GM12891 (cell line): ENCODE measurements at places on chromosomes 2 and 18.
A peak's percentile ranks its signal among the peaks of the same experiment; 100 is the strongest.

GRCh38 chr2:203690117-203690431, 16.4 kb upstream of the CD28 start:
- no peak for DNase-seq

DNA sequence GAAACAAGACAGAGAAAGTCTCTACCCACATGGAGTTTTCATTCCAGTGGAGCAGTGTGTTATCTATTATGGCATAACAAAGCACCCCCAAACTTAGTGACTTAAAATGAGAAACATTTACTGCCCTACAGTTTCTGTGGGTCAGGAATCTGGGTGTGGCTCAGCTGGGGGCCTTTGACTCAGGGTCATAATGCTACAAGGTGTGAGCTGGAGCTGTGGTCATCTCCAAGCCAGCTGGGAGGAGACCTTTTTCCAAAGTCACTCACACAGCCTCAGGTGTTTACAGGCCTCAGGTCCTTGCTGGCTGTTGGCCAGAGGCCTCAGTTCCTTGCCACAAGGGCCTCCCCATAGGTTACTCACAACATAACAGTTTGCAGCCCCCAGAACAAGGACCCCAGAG, 169.2 kb downstream of the ETAA1 start:
- no peak for DNase-seq

DNA sequence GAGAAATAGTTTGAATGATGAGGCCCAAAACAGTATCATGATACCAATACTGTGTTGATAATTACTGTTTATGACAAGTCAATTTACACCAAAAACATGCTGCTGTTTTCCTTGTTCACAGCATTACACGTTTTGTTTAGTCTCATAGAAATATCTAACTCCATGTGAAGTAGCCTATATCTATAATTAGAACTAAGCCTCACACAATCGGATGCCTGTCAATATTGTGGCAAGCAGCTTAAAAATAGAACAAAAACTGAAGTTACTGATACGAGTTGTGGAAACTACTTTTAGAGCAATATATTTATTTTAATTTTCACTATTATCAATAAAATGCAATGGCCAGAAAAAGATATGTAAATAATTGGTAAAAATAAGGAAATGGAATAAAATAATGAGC, 470.8 kb downstream of the ZEB2 start:
- no peak for DNase-seq

DNA sequence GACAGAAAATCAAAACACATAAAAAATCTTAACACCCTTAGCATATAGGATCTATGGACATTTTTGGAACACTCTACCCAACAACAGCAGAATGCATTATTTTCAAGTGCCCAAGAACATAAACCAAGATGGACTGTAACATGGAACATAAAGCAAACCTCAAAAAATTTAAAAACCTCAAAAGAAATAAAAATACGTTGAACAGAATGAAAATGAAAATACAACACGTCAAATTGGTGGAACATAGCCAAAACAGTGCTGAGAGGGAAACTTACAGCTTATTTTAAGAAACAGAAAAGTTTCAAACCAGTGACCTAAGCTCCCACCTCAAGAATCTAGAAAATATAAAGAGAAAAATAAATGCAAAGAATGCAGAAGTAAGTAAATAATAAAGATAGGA, 58.3 kb upstream of the BCL2L11 start:
- no peak for DNase-seq

DNA sequence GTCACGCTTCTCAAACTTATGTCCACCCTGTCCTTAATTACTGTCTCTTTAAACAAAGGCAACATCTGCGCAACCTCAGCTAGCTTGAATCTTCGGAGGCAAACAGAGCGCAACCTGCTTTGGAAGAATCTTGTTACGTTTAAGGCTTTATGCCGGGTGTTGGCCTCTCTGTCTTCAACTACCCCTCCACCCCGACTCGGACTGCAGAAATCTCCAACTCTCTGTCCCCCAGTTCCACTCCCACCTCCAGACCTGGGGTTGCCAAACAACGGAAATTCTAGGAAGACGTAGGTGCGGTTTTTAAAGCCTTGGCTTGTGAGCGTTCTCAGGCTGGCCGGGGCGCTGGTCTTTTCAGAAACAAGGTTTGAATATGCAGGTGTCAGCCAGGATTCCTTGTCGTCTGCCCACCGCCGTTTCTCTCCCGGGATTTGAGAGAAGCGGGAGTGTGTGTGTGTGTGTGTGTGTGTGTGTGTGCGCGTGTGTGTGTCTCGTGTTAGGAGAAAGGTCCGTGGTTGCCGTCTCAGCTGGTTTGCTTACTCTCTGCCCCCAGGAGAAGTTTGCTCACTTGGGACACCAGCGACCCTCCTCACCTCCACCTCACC, 1.1 kb upstream of the ONECUT2 start:
- DNase-seq = no peak

GRCh38 chr2:96949701-96950350, 36.6 kb downstream of the FAM178B start:
- DNase-seq = no peak

DNA sequence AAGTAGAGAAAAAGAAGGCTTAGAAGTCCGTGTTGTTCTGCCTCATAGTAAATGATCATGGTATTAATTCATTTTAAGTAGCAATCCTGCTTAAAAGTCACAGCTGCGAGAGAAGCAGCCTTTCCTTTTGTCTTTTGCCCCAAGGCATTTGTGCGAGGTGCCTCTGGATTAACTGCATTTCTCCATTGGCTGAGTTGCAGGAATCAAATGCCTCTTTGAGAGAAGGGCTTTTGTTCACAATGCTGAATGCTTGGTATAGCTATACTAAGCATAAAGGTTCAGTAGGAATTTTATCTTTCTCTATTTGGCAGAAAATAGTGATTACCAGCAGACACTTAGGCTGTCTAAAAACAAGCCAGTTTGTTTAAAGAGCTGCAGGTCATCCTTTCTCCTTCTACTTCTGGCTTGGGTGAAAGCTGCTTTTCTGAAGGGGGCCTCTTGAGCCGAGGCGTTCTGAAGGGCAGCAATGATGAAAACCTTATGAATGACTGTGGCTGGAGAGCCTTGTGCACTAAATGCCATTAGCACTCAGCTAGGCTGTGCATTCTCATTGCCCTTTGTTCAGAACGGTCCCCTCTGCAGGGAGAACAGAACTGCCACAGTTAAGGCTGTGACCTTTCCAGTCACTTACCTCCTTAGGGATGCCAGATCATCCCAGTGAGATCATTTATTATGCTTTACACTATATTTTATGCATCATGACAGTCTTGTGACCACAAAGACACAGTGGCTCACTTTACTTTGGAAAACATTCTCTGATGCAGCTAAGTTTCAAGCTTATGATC, 68.8 kb upstream of the TMEM87B start:
- no peak for DNase-seq

DNA sequence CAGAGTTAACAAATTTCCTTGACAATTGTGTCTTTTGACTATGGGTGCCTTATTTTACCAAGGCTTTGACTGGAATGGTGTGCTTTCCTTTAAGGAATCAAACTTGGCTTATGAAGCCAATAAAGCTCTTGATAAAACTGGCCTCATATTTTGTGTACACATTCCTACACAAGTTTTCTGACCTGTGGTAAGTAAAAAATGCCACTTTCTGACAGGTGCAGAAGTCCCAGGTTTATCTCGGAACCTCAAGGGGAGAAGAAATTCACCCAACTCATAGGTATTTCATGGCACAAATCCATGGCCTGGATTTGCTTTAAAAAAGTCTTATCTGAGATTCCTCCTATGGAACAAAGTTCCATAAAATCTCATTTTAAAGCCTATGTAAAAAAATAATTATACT, 880.6 kb upstream of the LRATD1 start:
- DNase-seq = no peak

DNA sequence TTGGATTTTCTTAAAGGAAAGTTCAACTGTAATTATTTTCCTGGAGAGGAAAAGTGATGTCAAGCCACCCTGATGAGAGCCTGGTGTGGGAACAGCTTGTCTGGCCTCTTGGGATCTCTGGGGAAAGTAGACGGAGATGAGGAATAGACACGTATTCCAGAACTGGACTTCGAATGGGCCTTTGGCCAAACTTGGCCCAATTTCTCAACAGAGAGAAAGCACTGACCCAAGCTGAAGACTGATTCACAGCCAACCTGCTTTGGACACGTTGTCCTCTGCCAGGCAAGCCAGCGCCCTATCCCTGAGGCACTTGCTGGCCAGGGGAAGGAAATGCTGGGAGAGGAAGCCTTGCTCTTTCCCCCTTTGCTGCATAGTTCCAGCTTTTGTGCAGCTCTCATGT, 70.8 kb upstream of the CTAGE1 start:
- DNase-seq = no peak

DNA sequence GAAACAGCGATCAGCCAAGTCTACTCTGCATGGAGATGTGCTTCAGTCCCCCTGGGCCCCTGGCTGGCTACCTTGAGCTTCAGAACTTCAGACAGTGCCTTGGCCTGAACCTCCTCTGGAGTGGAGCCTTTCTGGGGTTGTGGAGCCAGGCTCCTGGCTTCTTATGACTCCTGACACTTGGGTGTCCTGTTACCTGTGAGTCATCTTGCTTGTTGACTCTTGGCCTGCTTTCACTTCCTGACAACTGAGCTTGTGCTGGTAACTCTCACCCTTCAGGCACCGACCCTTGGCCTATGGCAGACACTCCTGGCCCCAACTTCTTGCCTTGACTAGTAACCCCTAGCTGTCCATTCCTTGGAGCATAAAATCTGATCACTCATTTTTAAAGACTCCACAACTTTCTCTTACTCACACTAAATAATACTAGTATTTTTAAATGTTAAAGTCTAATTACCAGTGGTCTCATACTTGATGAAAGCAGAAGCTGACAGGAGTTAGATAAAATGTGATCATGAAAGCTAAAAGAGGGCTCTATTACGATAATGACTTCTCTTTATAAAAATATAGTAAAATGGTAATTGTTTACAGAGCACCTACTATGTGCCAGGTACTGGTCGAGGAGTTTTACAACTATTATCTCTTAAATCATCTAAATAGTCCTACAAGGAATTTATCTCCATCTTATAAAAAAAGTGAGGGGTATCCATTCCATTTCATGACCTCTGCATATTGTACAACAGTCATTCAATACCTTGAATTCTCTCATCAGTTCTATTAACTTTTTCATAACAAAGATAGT, 46.3 kb upstream of the VIT start:
- no peak for DNase-seq

GRCh38 chr18:2967820-2968219, 45.1 kb downstream of the LPIN2 start:
- no peak for DNase-seq

DNA sequence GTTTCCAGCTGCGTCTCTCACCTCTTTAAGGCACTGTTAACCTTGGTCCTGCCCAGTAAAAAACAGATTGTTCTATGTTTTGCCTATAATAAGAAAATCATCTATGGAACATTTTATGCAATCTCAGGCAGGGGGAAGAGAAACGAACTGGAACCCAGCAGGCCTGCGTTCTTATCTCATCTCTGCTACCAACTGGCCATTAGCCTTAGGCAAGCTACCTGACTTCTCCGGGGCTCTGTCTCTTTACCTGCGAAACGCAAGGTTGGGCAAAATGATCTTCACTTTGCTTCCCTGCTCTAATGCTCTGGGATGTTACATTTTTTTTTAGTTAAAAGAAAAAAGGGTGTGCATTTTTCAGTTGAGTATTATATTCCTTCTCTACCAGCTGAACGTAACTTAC, 70.5 kb upstream of the WIPF1 start:
- DNase-seq = no peak

DNA sequence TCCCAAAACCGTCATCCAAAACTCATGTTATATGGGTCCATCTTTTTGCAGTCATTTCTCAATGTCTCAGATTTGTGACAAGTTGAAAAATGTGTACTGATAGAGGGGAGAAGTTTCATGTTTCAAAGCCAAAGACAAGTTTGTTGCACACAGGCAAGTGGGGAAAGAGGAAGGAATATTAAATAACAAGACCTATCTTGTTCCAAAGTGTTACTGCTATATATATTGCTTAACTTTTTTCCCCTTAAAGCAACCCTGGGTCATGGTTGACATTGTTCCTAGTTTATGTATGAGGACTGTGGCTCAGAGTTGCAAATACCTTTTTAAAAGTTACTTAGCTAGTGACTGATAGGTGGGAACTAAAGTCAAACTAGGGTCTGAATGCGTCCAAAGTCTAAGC, 1.7 kb downstream of the ITGA4 start:
- DNase-seq = no peak

- no peak for DNase-seq
Measured at GRCh38 chr18:12301263-12302005, 6.6 kb upstream of the TUBB6 start.

- DNase-seq = no peak
Measured at GRCh38 chr2:189178054-189178453, 1.5 kb downstream of the COL5A2 start.

GRCh38 chr2:64049633-64050220, 30.5 kb upstream of the VPS54 start:
- DNase-seq = peak; percentile 32

DNA sequence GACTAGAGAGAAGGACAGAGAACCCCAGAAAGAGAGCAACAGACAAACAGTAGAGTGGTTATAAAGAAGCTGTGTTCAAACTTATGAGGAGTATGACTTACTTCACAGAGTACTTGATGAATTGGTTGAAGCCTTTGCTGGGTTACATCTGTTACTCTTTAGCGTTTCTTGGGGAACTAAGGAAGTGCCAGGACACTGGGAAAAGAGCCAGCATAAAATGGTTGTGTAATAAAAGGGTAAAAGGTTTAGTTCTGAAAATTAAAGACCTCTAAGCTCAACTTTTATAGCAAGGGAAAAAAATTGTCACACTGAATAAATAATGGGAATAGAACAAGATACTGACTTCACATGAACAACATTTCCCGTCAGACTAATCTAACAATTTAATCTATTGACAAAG, 17.0 kb upstream of the STAT4 start:
- DNase-seq = no peak

DNA sequence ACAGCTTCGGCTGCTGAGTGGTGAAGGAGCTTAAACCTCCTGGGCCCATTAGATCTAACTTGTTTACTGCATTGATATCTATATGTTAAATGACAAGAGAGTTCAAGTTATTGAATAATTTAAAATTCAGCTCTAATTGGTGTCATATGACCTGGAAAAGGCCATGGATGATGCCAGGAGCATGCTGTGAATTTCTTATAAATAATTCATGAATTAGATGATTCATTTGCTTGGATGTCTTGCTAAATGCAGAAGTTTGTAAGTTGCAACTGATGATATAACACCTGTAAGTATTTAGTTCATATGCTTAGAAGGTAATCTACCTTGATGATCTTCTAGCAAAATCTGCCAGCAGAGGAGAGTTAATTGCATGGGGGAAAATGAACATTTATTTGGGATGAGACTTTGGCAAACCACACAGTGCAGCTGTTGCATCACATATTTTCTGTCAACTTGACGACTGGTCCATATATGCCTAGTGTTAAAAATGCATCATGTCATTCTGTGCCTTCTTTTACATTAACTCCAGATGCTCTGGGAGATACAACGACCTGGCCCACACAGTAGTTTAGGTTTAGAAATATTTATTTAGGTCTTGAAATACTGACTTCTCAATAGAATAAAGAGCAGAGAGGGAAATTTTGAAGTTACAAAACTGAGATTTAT, 226.3 kb downstream of the KIAA1328 start:
- no peak for DNase-seq
